ENCODE measurements at places on chromosomes 1 and 21.

- DNase-seq, result no peak
These were observed 139.8 kb downstream of the KAZN start for GRCh38 chr1:14738235-14738634.

DNA sequence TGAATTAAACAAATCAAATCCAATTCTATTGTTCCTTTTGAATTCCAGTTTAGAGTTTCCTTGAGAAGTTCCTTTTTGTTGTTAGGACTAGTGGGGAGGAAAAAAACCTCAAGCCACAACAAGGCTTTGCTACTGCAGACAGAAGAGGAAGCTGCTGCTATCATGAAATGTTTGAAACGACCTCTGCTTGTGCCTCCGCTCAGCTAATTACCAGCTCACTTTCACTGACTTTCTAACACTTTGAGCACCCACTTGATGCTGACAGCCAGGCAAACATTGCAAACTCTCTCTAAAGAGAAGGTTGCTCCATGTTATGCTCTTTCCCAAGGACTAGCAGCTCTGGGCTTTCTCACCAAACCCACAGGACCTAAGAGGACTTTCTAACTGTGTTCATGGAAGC, 203.9 kb upstream of the PROX1 start:
- no peak for DNase-seq

- DNase-seq, result no peak
These were observed 42.2 kb downstream of the LRRC53 start for GRCh38 chr1:74470251-74470650.

GRCh38 chr1:86498281-86498680, 29.6 kb downstream of the CLCA1 start:
- no peak for DNase-seq

GRCh38 chr1:176903474-176903873, 261.0 kb downstream of the ASTN1 start:
- no peak for DNase-seq

GRCh38 chr1:203667616-203668015, 41.0 kb downstream of the ATP2B4 start:
- no peak for DNase-seq

DNA sequence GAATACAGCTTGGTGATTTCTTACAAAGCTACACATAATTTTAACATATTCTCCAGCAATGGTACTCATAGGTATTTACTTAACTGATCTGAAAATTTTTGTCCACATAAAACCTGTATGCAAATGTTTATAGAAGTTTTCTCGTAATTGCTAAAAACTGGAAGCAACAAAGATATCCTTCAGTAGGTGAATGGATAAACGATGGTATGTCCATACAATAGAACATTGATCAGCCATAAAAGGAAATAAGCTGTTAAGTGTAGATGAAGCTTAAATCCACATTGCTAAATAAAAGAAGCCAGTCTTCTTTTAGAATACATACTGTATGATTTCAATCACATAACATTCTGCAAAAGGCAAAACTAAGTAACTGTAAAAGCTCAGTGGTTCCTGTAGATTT, 224.8 kb upstream of the DPYD start:
- DNase-seq, result no peak
